ENCODE measurements at places on chromosomes 5 and 9. TPM values are rescaled to one million over a fixed set of nuclear protein-coding genes. Genes with fewer than 3 reads are reported as not detected.

PHF24 gene
- total RNA-seq = 0.10 TPM

PTGS1 gene
- total RNA-seq = 1.2 TPM

RPL37 gene
- 2,670 TPM for total RNA-seq

BRD8 gene
- total RNA-seq = 55.0 TPM

GRK6 gene
- 27.6 TPM for total RNA-seq

IFNA13 gene
- not detected for total RNA-seq

DNAJA1 gene
- 253 TPM for total RNA-seq

GRXCR2 gene
- not detected for total RNA-seq

KIF12 gene
- 2.8 TPM for total RNA-seq

CCDC152 gene
- not detected for total RNA-seq

CCDC192 gene
- total RNA-seq = not detected

LCN10 gene
- not detected for total RNA-seq

SPIN1 gene
- total RNA-seq = 41.0 TPM

KLHL9 gene
- 14.5 TPM for total RNA-seq
